ENCODE measurements at places on chromosomes 16 and 17. TPM values are rescaled to one million over a fixed set of nuclear protein-coding genes. Genes with fewer than 3 reads are reported as not detected.

DNA sequence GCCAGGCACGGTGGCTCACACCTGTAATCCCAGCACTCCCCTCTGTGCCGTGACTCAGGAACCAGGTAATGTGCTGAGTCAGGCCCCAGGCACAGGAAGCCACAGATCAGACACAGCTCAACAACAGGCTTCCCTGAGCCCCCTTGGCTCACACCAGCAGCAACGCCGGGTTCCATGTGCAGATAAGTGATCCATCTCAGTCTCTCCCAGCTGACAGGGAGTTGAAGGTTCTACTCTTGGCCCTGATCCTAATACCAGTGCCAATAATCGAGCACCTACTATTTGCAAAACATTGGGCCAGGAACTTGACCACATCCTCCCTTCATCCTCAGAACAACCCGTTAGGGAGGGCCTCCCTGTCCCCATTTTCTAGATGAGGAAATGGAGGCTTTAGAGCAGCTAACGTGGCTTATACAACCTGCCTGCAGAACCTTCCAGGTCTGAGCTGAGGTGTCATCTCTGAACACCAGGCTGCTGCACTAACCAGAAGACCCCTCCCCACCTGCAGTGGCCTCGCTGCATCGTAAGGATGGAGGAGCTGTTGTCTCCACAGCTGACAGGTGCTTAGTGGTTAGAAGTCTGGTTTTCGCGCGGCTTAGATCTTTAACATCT is 64.8 kb upstream of the AMZ2 start:
- DNase-seq, result no peak

DNA sequence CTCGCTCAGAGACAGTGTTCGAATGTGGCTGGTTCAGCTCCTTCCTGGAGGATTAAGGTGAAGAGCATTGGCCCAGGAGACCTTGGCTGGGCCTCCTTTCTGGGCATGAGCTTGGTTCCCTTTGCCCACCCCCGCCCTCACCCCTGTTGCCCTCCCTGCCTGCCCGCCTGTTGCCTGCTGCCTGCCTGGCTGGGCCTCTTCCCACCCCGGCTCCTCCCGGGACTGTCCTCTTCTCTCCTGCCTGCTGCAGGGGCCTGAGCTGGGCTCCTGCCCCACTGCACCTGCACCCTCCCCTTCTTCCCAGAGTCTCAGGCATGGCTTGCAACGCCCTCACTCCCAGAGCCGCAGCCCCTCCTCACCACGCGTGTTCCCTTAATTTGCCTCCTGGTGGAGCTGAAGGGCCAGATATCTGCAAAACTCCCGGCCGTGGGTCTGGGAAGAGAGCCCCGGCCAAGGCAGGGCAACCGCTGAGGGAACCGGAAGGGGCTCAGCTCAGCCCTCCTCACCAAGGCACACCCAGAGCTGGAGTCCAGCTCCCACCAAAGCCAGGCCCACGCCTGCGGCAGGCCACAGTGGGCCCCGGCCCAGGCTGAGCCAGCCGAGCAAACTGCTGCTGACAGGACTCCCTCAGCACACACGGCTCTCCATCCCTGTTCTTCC is 31.2 kb downstream of the MNT start:
- DNase-seq, result no peak

DNA sequence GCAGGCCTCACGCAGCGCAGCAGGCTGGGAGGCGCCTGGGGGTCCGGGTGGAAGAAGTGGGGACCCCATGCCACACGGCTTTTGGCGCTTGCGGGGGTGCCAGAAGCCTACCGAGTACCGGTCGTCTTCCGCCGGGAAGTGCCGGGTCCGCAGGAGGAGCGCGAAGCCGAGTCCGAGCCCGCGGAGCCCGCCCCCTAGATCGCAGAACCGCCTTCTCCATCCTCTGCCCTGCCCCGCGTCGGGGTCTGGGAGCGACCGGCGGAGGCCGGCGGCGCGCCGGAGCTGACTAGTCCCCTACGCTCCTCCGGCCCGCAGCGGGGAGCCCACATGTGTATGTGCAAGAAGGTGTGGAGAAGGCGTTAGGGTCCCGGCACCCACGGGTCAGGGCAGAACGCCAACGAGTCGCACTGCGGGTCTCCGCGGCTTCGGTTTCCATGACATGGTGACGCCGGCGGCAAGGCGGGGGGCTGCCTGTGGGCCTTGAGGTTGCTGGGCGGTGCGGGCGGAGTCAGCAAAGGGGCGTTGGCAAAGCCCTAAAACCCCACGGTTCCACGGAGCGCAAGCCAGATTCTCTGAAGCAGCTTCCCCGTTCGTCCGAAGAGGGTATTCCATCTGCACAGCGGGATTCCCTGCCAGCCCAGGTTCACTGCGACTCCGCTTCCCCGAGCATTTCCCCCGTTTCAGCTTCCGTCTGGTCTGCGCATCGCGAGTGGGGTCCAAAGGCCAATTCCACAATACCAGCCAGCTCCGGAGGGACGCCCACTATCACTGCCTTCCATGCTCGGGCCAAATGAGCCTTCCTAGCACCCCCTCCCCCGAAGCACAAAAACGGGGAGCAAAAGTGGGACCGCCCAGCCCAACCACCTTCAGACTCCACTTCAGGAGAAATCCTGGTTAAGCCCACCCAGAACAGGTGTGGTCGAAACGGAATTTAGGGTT is 2.3 kb upstream of the LHX1 start:
- DNase-seq, result no peak

DNA sequence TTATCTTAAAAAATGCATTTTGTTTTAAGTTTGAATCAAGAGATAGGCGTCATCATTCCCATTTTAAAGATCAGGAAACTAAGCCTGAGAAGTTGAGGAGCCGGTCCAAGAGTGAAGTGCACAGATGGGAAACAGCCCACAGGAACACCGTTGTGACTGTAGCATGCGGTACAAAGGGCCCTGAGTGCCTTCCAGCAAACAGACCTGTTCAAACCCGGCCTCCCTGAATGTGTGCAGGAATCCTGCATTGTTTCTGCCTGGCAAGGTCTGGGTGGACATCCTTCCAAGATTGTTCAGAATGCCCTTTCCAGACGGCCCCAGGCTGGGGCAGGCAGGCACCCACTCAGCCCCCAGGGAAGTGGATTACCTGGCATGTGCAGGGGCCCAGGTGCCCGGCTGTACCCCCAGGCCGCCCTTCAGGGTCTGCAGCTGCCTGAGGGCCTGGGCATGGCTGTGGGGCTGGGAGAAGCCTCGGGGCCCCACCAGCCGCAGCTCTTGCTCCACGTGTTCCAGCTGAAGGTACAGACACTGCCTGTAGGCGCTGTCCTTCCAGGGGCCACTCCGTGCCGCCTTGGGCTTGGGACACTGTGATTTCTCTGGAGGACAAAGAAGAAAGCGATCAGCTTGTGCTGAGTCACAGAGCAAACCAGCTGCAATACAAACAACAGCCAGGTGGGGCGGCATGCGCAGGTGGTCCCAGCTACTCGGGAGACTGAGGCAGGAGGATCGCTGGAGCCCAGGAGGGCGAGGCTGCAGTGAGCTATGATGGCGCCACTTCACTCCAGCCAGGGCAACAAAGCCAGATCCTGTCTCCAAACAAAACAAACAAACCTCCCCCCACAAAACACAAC is 45.0 kb upstream of the GCSH start:
- no peak for DNase-seq

DNA sequence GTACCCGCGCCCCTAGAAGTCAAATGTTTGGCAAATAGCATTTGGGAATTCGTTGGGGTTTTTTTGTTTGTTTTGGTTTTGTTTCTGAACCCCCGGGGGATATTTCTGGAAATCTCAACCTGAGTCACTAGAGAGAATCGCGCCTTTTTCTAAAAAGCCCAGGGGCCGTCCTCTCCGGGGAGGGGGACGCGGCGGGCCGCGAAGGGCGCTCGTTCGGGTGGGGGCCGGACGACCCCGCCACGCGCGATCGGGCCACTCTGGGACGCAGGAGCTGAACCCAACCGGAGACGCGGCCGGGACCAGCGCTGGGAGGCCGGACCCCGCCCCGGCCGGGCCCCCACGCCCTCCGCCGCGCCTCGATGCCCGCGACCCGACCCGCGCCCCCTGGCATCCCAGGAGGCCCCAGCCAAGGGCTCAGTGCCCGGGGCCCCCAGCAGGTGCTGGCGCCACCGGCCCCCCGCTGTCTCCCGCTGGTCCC is 302 bp downstream of the LITAF start:
- DNase-seq, result no peak

GRCh38 chr17:79251824-79252223 is 177.2 kb downstream of the ENGASE start:
- no peak for DNase-seq

DNA sequence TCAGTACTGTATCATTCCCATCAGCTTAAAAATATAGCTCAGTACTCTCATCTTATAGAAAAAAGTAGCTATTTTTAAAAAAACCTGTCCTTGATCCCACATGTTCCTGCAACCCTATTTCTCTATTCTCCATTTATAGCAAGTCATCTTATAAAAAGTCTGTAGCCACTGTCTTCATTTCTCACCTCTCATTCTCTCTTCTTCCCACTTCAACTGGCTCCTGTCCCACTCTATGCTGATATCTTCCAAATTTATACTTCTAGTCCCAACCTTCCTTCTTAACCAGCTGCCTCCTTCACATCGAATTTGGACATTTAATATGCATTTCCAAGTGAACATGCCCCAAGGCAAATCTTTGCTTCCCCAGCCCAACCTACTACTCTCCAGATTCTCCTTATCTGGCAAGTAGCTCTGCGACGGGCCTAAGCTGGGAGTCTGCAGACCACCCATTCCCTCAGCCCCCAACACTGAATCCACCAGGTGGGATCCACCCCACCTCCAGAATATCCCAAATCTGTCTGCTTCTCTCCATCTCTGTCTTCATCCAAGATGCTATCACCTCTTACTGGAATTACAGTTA is 52.0 kb upstream of the TANC2 start:
- DNase-seq, result no peak

DNA sequence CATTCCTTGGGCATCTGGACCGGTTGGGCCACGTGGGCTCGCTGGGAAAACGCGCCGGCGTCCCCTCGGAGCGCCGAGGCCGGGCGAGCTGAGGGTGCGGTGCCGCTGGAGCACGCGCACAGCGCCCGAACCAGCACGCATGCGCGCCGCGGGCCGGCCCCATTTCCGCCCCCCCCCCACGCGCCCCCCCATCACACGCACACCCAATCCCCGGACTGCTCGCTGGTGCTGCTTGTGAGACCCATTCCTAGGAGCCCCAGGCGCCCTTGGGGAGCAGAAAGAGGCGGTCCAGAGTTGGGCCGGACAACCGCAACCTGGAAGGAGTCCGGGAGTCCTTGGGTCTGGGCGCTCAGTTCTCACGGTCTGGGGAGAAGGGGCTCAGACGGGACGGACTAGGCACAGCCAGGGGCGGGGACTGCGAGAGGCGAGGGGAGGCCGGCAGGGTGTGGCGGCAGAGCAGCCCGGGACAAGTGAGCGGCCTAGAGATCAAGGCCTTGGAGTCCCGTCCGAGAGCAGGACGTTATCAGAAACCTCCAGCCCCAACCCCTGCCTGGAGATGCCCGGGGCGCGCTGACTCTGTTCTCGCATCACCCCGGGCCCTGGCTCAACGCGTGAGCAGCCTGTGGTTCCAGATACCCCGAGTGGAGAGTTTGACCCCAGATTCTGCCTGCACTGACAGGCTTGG is 6.0 kb upstream of the CBX8 start:
- no peak for DNase-seq

DNA sequence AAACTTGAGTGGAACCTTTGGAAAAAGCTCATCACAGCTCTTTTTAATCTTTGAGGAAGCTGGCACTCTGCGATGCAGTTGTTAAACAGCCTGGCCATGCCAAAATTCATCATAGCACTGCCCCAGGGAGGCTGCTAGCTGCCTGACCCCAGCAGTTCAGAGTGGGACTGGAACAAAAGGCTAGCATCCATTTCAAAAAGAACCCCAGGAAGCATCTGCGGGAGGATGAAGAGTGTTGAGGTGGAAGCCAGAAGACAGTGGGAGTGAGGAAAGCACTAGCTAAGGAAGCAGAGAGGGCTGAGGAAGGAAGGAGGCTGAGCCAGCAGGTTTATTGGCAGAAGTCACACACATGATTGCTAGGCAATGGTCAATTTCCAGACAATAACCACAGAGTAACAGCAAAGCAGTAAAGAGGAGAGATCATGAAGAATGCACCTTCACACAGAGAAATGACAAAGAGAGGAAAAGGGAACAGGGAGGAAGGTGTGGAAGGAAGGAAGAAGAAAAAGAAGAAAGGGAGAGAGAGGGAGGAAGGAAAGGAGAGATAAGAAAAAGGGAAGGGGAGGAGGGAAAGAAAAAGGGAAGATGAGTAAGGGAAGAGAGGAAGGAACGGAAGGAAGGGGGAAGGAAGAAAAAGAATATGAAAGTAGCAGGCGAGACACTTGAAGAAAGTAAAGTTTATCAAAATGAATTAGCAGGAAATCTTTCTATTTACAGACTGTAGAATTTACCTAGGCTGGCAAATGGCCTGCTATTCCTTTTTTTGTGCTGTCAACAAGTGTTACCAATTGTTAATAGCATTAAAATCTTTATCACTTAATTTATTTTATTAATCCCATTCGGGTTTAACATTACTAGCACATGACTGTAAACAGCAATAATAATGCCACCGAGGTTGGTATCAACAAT is 270.0 kb upstream of the PSMD7 start:
- DNase-seq, result no peak

GRCh38 chr16:68528233-68528632 is 10.9 kb upstream of the ZFP90 start:
- no peak for DNase-seq

- DNase-seq, result no peak
Observed at GRCh38 chr17:8949061-8949661, 16.3 kb downstream of the PIK3R5 start.

- no peak for DNase-seq
Observed at GRCh38 chr17:30840771-30841170, 9.0 kb downstream of the ATAD5 start.

Gene ITPRIPL2
- total RNA-seq, result 18.2 TPM
